ENCODE measurements at places on chromosomes 16 and 17.

- no peak for DNase-seq
Measured at GRCh38 chr17:28475151-28475900, 1.9 kb downstream of the SLC13A2 start.

GRCh38 chr17:37118366-37119137 lies 169.8 kb downstream of the AATF start:
- DNase-seq = no peak

DNA sequence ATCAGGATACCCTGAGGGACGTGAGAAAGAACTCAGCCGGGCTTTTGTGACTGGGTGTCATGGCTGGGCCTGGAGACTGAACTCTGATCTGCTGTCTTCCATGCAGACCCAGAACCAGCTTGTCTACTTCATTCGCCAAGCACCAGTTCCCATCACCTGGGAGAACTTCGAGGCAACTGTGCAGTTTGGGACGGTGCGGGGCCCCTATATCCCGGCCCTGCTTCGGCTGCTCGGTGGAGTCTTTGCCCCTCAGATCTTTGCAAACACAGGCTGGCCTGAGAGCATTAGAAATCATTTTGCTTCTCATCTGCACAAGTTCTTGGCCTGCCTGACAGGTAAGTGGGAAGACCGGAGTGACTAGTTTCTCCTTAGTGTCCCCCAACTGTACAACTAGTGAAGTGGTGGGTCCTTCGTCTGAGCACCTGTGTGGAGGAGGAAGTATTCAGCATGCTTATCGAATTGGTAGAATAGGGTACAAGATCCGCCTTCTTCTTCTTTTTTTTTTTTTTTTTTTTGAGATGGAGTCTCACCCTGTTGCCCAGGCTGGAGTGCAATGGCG lies 15.5 kb downstream of the DNAH2 start:
- DNase-seq = no peak

- DNase-seq = no peak
Measured at GRCh38 chr16:30004811-30005242, 6.0 kb downstream of the DOC2A start.

DNA sequence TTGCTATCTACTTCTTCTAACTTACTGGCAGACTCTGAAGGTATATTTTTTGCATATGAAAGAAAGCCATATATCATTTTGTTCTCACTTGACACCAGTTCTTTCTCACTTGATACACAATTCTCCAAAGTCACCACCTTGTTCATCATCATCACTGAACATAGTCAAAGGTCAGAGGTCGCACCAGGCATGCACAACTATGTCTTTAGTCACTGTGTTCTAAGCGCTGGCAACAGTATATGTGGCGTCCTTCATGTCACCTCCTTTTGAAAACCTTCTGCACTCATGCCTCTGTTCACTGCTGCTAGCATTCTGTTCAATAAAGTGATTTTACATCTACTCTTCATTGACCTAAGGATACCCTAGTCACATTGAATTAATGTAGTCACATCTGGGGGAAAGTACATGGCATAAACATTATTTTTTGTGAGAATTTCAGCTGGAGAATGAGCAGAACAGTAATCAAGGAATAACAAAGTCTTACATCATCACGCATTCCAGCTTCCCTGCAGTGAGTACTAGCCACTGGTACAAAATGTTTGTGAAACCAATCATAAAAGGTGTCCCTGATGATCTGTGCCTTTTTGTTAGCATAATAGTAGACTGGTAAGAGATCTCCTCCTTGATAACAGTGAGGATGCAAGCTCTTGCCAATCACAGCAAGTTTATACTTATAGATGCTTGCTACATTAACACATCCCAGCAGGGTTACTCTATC lies 20.5 kb upstream of the TBX4 start:
- DNase-seq = no peak

DNA sequence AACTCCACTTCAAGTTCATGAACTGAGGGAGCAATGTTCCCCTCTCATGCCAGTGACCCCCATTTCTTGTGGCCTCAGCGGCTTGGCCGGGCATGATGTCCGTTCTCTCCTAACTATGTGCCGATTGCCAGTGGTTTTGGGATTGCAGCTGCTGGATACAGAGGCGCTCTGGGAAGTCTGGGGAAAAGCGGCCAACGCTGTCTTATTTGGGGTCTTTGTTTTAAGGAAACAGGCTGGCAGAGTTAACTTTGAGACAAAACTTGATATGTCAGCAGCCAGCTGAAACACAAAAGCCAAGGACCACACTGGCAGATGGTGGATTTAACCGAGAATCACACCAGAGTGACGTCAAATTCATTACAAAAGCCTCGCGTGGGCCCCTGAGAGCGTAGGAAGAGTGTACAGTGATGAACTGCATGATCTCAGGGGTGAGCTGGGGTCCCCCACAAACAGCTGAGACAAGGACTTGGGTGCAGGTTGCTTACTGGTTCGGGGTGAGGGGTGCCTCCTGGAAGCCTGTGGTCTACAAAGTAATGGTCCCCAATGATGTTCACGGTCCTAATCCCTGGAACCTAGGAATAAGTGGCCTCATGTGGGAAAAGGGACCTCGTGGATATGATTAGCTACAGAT lies 180.4 kb downstream of the IRF8 start:
- DNase-seq = no peak

DNA sequence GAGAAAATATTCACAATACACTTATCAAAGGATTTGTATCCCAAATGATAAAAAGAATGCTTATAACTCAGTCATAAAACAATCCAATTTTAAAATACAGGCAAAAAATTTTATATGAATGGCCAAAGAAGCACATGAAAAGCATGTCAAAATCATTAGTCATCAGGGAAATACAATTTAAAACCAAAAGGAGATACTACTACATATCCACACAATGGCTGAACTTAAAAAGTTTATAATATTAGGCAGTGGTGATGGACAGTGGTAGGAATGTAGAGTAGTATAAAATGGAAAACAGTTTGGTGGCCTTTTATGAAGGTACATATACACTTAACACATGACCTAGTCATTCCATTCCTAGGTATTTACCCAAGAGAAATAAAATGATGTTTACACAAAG lies 12.2 kb downstream of the CMC2 start:
- DNase-seq = no peak

GRCh38 chr17:4375039-4375748 lies 8.7 kb upstream of the UBE2G1 start:
- DNase-seq = no peak

- DNase-seq = no peak
Measured at GRCh38 chr16:12211870-12212690, 235.5 kb downstream of the SNX29 start.

- DNase-seq = no peak
Measured at GRCh38 chr17:40615068-40615840, 32.4 kb downstream of the SMARCE1 start.

DNA sequence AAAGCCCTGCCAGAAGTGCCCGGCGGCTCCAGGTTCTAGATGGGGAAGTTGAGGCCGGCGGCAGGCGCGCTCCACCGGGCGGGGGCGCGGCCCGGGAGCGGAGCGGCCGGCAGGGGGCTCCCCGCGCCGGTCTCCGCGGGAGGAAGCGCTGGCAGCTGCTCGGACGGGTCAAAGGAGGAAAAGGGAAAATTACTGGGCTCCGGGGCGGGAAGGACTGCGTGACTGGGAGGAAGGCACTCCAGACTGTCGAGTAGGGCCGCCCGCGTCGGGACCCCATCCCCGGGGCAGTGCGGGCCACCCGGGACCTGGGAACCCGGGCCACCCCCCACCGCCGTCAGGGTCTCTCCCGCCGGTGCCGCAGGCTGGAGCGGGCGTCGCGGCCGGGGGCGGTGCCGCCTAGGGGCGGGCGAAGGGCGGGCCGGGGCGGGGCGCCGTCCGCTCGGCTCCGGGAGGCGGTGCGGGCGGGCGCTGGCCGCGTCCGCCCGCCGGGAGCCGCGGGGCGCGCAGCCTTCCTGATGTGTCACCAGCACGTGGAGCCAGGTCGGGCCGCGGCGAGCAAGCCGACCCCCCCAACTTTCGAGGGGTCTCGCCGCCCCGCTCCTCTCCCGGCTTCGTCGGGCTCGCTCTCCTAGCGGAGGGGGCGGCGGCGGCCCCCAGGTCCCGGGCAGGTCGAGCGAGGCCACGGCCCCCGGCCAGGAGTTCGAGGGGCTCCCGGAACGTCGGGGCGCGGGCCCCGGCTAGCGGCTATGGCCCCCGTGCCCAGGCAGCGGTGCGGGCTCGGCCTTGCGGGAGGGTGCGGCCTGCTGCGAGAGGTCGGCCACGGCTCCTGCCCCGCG lies 167.5 kb downstream of the RAB11FIP4 start:
- DNase-seq = peak; percentile 42

GRCh38 chr17:55531053-55531728 lies 19.9 kb upstream of the SMIM36 start:
- no peak for DNase-seq

- DNase-seq = no peak
Measured at GRCh38 chr17:56752263-56752836, 81.4 kb downstream of the C17orf67 start.

- DNase-seq = no peak
Measured at GRCh38 chr17:1630662-1631061, 2.0 kb upstream of the SLC43A2 start.

DNA sequence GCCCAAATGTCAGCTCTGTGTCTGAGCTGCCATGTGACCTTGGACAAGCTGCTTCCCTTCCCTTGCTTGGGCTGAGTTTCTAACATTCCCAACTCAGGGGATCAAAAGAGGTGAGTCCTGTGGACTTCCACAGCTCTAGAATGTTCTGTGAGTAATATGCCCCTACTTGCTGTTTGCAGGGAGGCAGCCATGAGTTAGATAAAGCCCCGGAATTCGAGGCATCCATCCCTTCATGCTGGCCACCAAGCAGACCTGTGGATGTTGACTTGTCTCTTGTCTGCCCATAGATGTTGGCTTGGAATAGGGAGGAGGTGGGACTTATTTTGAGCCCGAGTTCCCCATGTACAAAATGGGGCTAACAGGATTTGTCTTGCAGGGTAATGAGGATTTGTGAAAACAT lies 36.2 kb downstream of the KSR1 start:
- DNase-seq = no peak

DNA sequence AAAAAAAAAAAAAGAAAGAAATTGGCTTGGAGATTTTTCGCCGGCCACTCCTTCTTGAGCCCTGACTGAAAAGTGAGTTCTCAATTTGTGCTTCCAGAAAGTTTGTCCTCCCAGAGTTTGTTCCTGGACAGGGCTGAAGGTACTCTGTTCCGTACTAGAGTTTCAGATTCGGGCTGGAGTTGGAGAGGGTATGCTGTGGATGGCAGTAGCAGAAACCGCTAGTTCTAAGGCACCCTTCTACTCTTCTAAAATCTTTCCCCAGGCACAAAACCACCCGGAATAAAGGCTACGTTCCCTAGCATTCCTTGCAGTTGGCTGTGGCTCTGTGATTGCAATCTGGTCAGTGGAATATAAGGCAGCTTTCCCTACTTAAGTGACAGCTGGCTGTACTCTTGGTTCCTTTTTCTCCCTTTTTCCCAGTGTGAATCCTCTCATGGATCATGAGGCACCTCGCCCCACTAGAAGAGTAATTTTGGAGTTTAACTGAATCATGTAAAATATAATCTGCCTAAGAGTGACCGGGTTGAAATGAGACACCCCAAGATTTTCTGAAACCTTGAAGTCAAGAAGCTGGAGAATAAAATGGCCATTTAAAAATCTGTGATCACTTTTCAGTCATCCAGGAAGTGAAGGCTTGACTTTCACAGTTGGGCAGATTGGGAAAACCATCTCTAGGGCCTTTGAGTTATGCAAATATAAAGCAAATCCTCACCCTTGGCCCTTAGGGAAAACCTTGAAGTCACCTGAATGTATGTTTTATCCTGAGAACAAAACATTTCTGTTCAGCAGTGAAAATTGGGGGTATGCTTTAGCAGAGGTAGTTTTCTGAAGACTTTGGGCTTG lies 901 bp upstream of the HEATR6 start:
- DNase-seq = no peak

- DNase-seq = no peak
Measured at GRCh38 chr16:68377667-68378393, 67.0 kb downstream of the PRMT7 start.

DNA sequence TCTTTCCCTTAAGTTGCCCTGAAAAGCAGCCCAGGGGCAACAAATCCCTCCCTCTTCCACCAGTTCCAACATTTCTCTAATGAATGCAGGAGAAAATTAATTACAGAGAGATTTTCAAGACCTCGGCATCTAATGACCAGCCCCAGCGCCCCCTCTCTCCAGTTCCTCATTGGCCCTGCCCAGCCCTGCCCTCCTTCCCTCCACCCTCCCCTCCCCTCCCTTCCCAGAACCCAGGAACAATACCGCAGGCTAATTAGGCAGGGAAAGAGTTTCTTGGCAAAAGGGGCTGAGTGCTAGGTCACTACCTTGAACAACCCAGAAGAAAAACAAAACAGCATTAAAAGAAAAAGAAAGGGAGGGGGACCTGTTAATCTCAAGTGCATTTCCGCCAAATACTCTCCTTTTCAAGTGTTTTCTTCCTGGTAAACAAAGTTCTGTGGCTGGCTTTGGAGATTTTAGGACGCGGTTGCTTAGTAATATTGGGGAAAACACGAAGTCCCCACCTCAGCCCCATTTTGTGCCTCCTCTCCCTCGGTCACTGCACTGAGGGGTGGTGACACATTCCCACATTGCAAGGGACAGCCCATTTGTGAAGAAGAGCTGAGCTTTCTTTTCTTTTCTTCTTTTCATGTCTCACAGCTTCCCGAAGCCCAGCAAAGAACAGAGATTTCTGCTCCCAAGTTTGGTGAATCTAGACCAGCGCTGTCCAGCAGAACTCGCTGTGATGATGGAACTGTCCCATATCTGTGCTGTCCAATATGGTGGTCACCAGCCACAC lies 215.4 kb downstream of the SOX9 start:
- no peak for DNase-seq

DNA sequence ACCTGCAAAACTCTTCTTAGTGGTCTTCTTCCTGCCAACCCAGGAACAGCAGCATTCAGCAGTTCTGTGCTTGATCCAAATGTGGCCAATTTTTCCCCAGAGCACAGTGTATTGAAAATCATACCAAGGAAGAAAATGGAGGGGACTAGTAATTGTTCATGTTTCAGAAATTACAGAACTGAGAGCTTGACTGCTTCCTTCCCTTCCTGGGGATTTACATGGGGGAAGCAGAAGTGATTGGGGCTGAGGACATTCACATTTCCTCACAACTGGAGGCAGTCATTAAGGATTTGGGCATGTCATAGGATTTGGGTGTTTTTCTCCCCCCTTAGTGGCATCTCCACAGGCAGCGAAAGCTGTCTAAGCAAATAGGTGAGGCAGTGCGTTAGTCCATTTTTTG lies 19.7 kb downstream of the CIITA start:
- DNase-seq = no peak

GRCh38 chr17:19288453-19288852 lies 51.3 kb downstream of the EPN2 start:
- no peak for DNase-seq

GRCh38 chr17:29640981-29641642 lies 18.4 kb upstream of the CORO6 start:
- DNase-seq = no peak

DNA sequence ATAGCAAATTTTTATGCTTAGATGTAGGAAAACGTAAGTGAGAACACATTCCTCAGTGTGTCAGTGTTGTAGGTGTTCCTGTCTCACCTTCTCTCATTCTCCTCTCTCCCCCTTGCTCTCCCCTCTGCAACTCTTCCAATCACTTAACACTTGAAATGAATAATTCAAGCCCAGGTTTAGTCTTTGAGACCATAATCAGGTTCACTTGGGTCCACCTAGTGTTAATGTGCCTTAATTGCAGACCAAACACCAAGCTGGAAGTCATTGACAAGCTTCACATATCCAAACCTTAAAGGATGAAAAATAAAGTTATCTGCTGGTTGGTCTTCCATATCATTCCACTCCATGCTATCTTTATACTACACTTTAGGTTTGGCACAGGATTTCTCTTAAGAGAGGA lies 37.0 kb downstream of the STXBP4 start:
- no peak for DNase-seq

- peak; percentile 53 for DNase-seq
Measured at GRCh38 chr17:17641621-17642409, 39.4 kb upstream of the RAI1 start.

GRCh38 chr17:57197466-57198071 lies 58.8 kb upstream of the MSI2 start:
- DNase-seq = no peak
